Astrocyte of the spinal cord (primary cell): ENCODE measurements at places on chromosomes 5 and 9.

DNA sequence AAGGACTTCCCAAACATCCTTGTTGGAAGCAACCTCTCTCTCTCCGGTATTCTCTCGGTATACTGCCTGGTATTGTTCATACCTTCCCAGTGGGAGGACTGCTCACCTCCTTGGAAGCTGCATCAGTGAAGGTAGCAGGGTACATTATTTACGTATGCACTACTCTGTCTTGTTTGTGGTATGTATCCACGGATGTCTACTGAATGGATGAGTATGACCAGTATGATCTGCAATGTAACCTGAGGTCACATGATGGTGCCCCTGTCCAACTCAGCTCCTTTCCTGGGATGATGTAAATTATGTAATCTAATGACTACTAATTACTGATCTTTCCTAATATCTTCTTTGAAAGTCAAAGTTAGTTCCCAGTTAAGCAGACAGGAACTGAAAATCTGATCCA lies 32.1 kb downstream of the CEMIP2 start:
- DNase-seq, result no peak

GRCh38 chr9:72169178-72169577 lies 19.9 kb downstream of the GDA start:
- no peak for DNase-seq

GRCh38 chr5:135353952-135354721 lies 44.9 kb downstream of the MACROH2A1 start:
- peak; percentile 94 for DNase-seq

- DNase-seq, result no peak
Measured at GRCh38 chr9:95081998-95082397, 235.5 kb downstream of the FANCC start.

DNA sequence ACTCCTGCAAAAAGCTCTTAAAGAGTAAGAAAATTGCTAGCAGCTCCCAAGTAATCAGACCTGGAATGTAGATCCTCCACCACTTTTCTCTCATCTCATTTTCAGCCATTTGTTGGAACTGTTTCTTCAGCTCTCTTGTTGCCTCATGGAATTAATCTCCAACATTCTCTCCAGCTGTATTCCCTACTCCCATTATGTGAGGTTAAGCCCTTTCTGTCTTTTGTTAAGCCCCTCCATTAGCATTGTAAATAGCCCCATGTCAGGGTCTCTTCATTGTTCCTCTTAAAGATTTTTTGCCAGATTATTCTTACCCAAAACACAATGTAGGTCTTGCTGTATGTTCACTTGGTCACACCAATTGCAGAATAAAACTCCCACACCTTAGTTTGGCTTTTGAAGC lies 119.8 kb downstream of the PLPPR1 start:
- no peak for DNase-seq

DNA sequence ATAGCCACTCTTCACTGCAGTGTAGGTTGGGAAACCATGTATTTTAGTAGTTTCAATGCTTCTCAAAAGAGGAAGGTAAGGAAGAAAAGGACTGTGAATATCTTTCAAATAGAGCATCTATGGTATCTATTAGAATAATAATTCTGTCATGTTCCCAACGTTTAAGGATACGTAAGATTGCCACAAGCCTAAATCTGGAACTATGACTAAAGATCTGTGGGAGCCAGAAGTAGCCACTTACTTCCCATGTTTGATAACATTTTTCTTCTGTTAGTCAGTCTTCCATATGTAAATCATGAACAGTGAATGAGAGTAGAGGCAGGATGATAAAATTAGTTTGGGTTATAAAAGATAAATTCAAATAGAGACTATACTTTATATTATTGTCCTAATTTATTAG lies 16.3 kb upstream of the MROH2B start:
- DNase-seq, result peak; percentile 52

GRCh38 chr5:129094924-129095899 lies 663 bp downstream of the ISOC1 start:
- no peak for DNase-seq

DNA sequence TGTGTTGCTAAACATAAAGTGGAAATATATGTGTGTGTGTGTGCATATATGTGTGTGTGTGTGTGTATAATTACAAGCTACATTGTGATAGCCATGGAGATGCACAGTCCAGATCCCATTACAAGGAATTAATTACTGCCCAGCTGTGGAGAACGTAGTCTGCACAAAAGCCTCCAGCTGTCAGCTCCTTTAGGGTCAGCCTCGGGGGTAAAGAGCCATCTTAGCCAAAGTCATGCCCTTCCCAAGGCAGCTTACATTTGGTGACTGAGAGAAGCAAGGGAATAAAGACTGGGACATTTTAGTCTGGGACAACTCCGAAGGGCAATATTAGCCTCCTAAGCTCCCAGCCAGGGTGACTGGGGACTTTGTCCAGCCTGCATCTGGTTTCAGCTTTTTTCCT lies 21.9 kb upstream of the FOCAD start:
- no peak for DNase-seq
